ENCODE measurements at places on chromosomes 12 and 14. TPM values are rescaled to one million over a fixed set of nuclear protein-coding genes. Genes with fewer than 3 reads are reported as not detected.

DNA sequence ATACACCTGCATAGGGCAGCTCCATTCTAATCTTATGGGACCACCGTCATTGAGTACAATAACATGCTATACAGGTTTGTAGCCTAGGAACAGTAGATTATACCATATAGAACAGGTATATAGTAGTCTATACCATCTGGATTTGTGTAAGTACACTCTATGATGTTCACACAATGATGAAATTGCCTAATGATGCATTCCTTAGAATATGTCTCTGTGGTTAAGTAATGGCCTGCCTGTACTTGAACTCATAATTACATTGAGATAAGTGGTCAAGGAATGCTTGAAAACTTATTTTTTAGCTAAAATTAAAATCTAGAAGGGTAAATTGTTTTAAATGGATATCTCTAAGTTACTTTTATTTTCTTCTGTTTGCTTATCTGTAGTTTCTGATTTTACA lies 152.7 kb downstream of the SRGAP1 start:
- DNase-seq, result no peak

- no peak for DNase-seq
Observed at GRCh38 chr12:49897276-49897675, 6.4 kb downstream of the FAIM2 start.

- DNase-seq, result no peak
Observed at GRCh38 chr14:75175677-75176141, 703 bp downstream of the TMED10 start.

DNA sequence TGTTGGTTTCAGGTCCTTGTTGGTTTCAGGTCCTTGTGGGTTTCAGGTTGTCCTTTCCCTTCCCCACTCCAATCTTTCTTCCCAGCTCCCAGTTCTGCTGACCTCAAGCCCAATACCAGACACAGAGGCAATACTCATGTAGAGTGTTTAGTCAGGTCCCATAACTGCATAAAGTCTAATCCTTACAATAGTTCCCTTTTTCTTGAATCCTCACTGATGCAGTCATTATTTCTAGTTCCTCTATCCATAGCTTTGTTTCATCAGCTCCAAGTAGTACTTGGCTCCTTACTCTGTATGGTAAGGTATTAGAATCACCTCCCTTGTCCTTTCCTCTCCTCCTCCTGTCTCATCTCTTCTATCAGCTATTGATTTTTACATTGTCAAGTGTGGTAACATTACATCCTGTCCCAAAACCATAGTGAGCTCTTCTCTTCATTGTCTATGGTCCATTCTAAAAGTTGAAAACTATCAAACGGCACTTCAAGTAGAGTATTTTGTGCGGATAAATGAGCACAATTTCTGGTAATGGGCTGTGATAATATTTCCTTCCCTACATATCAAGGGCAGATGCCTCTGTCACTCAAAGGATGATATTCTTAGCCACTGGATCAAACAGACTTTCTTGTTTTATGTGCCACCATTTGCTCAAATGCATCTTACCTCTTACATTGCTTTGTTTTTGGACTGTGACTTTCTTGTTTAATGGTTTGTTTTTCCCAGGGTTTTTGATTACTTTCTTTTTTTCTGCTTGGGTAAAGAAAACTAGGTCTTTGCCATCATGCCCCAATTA lies 57.2 kb upstream of the JDP2 start:
- no peak for DNase-seq

DNA sequence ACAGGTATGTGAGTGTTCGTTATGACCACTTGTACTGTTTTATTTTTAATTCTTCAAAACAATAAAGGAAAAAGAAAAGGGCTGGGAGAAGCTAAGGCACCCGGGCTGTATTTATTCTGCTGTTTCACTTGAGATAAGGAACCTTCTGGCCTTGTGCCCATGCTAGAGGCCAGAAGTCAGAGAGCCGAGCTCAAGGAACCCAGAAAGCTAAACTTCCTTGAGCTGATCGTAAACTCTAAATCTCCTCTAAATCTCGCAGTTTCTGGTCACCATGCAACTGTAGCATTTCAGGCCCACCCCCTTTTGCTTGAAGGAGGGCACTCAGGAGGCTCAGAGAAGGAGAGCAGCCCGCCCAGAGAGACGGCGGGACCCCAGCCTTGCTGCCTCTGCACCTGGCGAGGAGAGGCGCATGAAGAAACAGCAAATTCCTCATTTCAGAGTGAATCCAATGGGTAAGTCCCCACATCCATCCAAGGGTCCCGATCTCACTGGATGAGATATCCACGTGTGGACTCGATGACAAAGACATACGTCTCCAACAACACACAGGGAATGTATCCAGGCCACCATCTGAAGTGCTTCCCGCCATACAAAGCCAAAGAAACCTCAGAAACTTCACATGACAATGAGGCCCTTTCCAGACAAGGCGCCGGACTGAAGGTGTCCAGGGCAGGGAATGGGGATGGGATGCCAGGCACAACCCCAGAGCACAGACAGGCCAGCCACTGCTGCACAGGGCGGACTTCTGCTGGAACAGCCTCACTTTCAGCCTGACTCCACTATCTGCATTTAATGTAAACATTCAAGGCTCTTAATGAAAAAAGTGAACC lies 14.6 kb downstream of the CCDC88C start:
- no peak for DNase-seq

DNA sequence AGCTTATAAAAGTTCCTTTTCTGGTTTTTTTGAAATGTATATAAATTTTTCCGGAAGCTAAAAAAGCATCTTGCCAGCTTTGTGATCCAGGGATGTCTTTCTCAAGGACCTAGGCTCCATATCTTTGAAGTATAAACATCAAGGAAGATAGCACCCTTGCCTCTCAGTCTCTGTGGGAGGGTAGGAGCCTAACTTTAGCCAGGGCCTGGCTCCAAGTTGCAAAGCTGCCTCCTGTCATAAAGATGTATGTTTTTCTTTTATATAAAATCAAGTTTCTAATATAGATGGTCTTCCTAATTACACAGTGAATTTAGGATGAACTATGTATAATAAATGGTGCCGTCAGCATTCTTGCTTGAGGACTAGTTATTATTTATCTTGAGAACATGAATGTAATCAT lies 612.6 kb upstream of the USP15 start:
- no peak for DNase-seq

DNA sequence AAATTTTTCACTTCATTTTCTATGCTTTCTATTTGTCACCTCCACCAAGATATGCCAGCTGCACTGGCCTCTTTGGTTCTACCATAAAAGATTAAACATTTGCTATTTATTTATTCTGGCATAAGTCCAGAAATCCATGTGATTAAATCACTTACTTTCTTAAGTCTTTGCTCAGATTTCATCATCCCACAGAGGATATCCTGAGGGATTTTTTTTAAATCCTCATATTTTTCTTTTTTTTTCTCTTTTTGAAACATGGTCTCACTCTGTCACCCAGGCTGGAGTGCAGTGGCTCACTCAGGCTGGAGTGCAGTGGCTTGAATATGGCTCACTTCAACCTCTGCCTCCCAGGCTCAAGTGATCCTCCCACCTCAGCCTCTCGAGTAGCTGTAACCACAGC lies 645.4 kb upstream of the ATXN7L3B start:
- no peak for DNase-seq

Gene RAD9B
- total RNA-seq, result 0.57 TPM

Gene KRT73
- not detected for total RNA-seq

Gene TAS2R9
- not detected for total RNA-seq

Gene ARHGAP9
- total RNA-seq, result 10.0 TPM

Gene GPR162
- total RNA-seq, result 2.5 TPM

Gene TDRD9
- 2.8 TPM for total RNA-seq

- no peak for DNase-seq
Observed at GRCh38 chr12:59425798-59426197, 170.0 kb upstream of the SLC16A7 start.

Gene TAS2R13
- 7.9 TPM for total RNA-seq

- DNase-seq, result no peak
Observed at GRCh38 chr12:20077618-20078017, 290.7 kb upstream of the PDE3A start.

Data from ureter (tissue), 1 donor.